DMS 273 treated with DMSO at 0.1 percent for 48 hours (cell line): ENCODE measurements at places on chromosomes 4 and X.

GRCh38 chr4:97235521-97235920, 907.8 kb downstream of the STPG2 start:
- no peak for DNase-seq

- DNase-seq = no peak
These were observed 393.1 kb upstream of the FRG1 start for GRCh38 chr4:189547559-189547958.

DNA sequence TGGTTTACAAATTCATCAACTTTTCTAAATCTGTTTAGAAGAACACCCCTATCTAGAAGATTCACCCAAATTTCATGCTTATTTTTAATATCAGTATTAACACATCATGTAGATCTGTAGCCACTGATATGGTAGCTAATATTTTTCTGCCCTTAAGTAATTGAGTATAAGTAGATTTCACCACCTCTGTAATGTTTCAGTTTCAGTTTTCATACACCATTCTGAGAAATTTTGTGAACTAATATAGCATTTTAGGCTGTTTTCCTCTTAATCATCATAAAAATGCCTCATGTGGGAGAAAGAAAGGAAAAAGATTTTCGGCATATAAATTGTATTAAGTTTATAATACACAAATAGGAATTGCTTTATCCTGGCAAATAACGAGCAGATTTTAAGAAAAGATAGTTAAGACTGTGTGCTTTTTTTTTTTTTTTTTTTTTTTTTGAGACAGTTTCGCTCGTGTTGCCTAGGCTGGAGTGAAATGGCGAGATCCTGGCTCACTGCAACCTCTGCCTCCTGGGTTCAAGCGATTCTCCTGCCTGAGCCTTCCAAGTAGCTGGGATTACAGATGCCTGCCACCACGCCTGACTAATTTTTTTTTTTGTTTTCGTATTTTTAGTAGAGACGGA, 21.4 kb upstream of the RBPJ start:
- DNase-seq = no peak

- DNase-seq = no peak
These were observed 45.8 kb upstream of the TMEM131L start for GRCh38 chr4:153420361-153420760.

DNA sequence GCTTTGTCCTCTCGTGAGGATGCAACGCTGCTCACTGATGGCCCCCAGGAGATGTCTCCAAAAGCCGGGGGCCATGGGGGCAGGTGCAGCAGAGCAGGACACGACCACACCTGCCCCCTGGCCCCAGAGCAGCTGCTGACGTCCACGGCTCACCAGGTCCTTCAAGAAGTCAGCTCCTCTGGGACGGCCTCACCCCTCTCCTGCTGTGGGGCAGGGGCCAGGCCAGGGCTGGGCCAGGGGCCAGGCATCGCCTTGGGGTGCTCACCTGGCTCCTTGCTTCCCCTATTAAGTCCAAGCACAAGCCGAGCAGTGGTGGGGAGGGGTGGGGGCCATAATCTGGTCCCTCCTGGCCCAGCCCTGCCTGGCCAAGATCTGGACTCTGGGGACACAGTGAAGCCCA, 28.6 kb upstream of the MXD4 start:
- no peak for DNase-seq
